ENCODE measurements at places on chromosomes 1 and 21.

DNA sequence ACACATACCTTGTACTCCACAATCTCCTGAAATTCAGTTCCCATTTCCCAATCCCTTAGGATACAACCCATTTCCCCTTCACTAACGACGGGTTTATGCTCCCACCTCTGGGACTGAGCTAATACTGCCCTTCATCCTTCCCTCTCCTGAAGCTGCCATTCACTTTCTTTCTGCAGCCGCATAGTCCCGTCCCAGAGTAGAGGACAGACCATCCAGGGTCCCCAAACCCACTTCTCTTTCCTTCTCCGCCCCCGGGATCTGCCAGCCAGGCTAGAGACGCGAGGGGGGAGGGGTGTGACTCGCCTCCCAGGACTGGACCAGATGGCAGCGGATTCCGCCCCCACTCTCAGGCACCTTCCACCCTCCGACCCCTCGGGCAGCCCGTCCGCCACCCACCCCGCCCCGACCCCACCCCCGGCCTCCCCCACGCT is 679 bp downstream of the ABL2 start:
- DNase-seq: peak; percentile 30

DNA sequence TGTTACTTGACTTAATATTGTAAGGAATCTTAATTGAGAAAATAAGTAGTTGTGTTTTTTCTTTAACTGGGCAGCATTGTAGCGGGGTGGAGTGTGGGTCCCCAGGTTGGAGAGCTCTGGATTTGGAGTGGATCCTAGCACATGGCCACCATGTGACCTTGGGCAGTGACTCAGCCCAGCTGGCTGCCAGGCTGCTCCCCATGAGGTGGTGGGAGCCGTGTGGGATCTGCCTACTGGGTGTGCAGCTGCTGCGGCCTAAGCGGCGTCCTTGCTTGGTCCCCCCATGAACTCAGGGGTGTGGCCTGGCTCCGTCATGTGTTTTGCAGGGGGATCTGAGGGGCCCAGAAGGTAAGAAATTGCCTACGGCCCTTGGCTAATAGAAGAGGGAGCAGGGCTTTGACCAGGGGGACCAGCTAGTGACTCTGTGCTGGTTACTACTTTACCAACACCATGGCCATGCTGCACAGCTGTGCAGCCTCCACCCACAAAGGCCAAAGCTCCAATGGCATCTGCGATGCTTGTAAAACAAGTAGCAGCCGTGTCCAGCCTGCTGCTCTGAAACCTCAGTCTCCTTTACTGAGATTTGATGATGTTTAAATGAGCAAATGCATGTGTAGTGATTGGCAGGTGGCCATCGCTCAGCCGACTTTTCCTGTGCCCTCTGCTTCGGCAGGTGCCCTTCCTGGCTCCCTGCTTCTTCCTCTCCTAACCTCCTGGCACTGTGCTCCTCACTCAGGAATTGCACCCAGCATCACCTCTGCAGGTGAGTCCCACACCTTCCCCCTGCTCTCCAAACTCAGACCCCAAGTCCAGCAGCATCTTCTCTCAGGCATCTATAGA is 68.3 kb downstream of the ADARB1 start:
- DNase-seq: peak; percentile 82

DNA sequence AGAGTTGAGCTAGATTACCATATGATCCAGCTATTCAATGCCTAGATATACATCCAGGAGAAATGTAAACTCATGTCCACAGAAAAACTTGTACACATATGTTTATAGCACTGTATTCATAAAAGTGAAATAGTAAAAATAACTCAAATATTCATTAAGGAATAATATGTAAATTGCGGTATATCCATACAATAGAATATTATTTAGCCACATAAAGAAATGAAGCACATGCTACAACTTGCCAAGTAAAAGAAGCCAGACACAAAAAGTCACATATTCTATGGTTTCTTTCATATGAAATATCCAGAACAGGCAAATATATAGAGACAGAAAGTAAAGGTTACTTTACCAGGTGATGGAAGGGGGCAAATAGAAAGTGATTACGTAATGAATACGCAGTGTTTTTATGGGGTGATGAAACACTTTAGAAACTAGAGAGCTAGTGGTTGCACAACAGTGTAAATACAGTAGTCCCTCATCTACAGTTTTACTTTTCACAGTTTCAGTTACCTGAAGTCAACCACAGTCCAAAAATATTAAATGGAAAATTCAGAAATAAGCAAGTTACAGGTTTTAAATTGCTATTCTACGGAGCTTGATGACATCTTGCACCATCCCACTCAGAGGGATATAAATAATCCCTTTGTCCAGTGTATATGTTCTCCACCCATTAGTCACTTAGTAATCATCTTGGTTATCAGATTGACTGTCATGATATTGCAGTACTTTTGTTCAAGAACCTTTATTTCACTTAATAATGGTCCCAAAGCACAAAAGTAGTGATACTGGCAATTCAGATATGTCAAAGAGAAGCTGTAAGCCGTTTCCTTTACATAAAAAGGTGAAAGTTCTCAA is 62.3 kb downstream of the ZNF644 start:
- no peak for DNase-seq

DNA sequence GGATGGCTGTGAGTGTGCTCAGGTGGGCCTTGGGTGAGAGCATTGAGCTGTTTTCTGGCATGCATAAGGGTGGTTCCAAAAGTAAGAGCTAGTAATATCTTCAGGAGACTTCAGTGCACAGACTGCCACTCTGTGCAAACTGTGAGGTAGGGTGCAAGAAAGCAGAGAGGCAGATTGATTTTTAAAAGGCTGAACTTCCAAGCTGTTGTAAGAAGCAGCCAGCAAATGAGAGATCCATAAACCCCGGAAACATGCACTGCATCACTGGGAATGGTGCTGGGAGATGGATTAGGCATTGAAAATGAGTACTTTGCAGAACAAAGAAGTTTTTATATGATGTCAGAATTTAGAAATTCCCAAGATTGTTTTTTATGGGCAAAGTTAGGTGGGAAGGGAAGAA is 255.4 kb downstream of the TNR start:
- no peak for DNase-seq

DNA sequence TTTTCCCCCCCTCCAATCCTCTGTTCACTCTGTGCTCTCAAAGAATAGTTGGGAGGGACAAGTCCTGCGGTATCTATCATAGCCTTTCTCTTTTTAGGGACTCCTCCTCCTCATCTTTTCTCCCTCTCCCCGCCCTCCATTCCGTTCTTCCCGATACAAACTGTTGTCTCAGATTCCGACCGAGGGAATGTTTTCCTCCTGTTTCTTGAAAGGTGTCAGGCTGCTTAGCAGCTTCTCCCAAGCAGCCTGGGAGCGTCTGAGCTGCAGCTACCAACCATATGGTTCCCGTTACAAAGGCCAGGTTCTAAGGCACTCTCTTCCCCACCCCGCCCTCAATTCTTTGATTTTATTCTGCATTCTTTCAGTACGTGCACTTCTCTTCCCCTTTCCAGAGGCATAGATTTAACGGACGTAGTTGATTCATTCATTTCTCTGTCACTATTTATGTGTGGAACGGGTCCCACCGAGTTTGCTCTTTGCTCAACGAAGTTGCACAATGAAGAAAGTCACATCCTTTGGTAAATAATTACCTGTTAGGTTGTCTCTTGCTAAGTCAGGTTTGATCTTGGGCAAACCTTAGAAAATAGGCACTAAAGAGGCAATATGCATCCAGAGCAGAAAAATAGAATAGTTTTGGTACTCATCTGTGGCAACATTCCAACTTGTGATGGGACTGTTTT is 2.8 kb downstream of the ADGRL2 start:
- DNase-seq: peak; percentile 52

- peak; percentile 62 for DNase-seq
Measured at GRCh38 chr1:206814716-206815341, 42.5 kb upstream of the IL10 start.

- DNase-seq: peak; percentile 91
Measured at GRCh38 chr21:39156024-39156423, 27.2 kb downstream of the PSMG1 start.

DNA sequence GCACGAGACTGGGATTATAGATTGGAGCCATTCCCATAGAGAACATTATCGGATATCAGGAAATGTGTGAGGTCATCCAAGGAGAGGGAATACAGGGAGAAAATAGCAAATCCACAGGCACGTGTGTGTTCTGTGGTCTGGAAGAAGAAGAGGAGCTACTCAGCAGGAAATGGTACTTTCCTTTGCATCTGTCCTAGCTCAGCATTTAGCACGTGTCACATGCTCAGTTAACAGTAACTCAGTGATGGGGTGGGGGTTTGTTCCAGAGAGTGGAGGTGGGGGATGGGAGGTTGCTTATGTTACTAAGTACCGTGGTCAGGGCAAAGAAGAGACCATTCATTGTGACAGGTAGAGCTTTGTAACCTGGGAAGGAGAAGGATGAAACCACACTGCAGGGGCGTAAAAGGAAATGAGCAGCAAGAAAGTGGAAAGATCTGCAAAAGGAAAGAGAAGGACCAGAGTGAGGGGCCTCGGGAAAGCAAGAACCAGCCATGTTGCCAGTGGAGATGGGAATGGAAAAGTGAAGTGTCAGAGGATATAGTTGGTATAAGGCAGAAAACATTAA is 100.4 kb downstream of the ATP5PO start:
- no peak for DNase-seq

- no peak for DNase-seq
Measured at GRCh38 chr1:1086911-1087341, 12.8 kb upstream of the RNF223 start.

GRCh38 chr1:99645699-99646531 is at the start of gene PALMD:
TSS of gene PALMD (plus strand) at chr1:99646113. CDS start at chr1:99646318, 205 bp downstream.
- DNase-seq: peak; percentile 34

DNA sequence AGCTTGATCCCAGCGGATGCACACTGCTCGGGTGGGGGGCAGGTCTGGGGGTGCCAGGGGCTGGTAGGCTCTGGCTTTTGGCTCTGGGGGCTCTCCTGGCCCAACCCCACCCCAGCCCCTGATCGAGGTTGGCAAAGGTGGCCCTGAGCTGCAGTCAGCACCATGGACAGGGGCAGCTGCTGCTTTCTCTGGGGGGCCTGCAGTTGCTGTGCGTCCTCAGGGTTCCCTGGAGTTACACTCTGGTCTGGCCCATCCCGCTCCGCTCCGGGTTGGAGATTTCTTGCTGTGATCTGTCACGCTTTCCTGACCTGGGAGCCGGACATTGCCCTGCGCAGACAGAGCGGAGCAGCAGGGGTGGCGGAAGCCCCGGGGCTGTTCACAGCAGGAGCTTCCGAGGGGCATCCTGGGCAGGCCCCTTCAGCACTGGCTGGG is 8.0 kb upstream of the PLCH2 start:
- DNase-seq: peak; percentile 50

DNA sequence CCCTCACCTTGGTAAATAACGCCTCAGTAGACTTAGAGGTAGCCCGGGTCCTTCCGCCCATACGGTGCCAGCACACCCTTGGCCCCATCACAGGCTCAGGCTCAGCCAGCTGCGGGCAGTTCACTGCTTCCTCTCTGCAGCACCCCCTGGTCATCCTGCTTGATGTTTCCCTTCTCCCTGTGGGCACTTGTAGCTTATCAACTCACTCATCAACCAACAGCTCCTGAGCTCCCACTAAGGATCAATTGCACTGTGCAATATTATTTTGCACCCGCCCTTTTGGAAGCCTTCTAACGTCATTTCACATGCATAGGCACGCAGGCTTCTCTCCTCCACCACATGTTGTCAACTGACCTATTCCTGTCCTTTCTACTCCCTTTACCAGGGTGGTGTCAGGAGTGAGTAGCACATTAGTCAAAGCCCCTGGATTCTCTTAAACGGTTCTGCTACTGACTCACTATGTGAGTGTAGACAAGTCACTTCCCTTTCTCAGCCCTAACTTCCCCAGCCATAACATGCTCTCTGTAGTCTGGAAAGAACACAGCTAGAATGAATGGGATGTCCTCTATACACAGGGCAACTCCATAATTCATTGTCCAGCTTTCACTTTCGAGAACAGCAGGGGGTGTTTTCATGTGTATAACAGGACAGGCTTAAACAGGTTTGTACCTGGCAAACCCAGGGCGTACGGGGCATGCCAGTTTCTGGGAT is 47.1 kb upstream of the IRF2BP2 start:
- DNase-seq: peak; percentile 88

DNA sequence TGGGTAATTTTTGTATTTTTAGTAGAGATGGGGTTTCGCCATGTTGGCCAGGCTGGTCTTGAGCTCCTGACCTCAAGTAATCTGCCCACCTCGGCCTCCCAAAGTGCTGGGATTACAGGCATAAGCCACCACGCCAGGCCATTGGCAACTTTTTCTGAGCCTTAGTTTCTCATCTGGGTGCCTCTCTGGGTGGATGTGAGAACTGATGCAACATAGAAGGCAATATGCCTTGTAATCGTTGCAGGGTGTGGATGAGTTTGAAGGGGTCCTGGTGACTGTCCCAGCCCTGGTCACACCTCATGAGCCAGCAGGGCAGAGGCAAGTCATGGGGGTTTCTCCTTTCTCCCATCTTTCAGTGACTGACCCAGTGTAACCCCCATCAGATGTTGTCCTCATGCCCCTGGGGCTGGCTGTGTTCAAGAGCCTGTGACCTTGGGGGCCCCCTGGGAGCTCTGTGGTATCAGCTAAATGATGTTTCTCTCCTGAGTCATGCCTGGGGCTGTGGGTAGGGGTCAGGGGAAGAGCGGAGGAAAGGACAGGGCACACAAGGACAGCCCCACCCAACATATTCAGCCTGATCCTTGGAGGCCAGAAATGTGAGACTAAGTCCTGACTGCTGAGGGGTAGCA is 3.6 kb downstream of the COL9A2 start:
- DNase-seq: peak; percentile 74

DNA sequence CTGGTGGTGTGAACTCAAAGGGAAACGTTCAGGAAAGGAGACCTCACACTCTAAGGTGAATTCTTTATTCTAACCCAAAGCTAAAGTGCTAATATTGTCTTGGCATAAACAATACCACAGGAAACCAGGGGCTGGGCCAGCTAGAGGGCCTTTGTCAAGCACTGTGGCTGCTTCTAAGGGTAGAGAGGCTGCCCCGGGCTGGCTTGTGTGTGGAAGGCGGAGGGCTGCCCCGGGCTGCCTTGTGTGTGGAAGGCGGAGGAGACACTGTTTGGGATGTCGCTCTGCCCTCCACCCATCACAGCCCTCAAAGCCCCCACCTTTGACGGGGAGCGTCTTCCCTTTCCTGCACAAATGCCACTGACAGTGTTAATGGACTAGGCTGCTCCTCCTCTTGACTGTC is 216.8 kb downstream of the TOMM20 start:
- no peak for DNase-seq

GRCh38 chr1:152623203-152623844 is 421 bp upstream of the LCE3A start:
- no peak for DNase-seq

- no peak for DNase-seq
Measured at GRCh38 chr21:18191139-18191538, 53.5 kb upstream of the CHODL start.

DNA sequence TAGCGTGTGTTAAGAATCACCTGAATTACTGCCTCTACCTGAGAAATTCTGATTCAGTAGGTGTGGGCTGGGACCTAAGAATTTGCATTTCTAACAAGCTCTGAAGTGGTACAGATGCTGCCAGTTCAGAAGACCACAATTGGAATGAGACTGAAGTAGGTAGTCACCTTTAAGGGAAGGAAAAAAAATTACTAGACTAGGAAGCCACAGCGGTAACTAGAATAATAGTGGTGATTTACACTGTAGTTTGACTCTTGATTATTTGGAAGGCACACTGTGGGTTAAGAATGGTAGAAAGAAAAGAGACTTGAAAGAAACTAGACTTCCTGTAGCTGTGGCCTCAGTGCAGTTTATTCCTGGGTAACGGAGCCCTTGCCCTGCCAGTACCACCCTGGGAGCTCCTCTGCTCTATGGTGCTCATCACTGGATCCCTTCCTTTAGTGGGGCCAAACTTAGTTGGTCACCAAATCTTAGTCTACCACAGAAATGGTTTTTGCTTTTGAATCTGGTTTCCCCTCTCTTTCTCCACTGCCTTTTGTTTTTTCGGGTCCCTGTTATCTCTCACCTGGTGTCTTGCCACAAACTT is 43.6 kb downstream of the ARID1A start:
- DNase-seq: no peak

GRCh38 chr21:31442339-31442738 is 98.3 kb upstream of the TIAM1 start:
- DNase-seq: no peak

All from fibroblast of skin of scalp (primary cell).